ENCODE measurements at places on chromosomes 1 and 21. TPM values are rescaled to one million over a fixed set of nuclear protein-coding genes. Genes with fewer than 3 reads are reported as not detected.

Gene PDZK1
- 1.6 TPM for polyA plus RNA-seq

Gene FMO2
- 0.05 TPM for polyA plus RNA-seq

Gene APOBEC4
- not detected for polyA plus RNA-seq

Gene TEKT2
- polyA plus RNA-seq = 0.14 TPM

Gene REN
- polyA plus RNA-seq = 1.2 TPM

Gene PTGER3
- not detected for polyA plus RNA-seq

DNA sequence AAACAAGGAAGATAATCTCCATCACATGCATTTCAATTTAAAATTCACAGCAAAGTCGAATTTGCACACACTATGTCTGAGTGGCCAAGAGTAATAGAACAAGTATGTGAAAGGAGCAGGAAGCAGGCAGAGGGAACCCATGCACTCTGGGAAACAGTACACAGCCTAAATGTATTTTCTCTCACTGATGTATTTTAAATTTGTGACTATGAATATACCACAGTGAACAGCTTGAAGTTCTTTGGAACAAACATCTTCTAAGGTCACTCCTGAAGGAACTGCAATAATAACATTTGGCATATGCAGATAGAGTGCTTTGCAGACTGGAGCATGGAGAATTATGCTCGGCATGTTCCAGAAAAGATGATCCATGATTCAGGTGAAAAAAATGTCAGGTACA lies 223.1 kb upstream of the PKN2 start:
- no peaks in the 10 kb centered on the region for H3K36me3 ChIP-seq
- no peak overlapping the region for H3K4me3 ChIP-seq
- H3K27me3 ChIP-seq = no peaks in the 10 kb centered on the region
- H3K4me1 ChIP-seq = no peaks in the 10 kb centered on the region
- H3K27ac ChIP-seq = no peak overlapping the region

GRCh38 chr21:16865632-16866031 lies 647.2 kb upstream of the CXADR start:
- H3K4me1 ChIP-seq = no peaks in the 10 kb centered on the region
- no peak overlapping the region for H3K4me3 ChIP-seq
- no peaks in the 10 kb centered on the region for H3K36me3 ChIP-seq
- DNase-seq = peak; percentile 1
- H3K27ac ChIP-seq = no peak overlapping the region

DNA sequence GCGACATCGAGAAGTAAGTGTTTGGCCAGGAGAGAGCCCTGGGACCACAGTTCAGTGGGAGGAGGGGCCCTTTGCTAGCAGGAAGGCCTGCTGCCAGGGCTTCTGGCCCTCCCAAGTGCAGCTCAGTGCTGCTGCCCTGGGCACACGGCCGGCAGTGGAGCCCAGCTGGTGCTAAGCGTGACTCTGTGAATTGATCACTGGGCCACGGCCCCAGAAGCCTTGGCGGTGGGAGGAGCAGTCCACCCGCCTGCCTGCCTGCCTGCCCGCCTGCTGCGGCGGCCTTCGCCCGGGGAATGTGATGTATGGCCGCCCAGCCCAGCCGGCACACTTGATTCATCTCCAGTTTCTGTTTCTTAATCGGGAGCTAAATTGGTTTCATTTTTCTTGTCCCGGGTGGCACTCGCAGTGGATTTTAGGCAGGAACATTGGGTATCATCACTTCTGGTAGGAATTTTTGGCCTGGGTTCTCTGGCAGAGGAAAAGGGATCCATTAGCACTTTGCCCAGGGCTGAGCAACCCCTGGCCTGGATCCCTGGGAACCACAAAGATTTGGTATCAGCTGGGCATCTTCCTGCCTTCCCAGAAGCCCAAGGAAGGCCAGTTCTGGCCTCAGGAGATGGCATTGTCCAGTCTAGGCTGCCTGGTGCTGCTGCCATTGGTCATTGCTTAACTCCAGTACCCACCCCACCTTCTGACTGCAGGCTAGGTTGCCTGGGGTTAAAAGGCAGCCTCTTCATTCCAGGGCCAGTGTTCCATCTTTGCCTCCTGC lies 28.6 kb downstream of the TMEM53 start:
- no peaks in the 10 kb centered on the region for H3K27me3 ChIP-seq
- H3K4me1 ChIP-seq = peaks cover 19% of the 10 kb centered on the region
- DNase-seq = peak; percentile 73

GRCh38 chr1:201181726-201182125 lies 8.9 kb upstream of the IGFN1 start:
- no peak overlapping the region for H3K27ac ChIP-seq
- peaks cover 15% of the 10 kb centered on the region for H3K27me3 ChIP-seq
- no peak overlapping the region for H3K4me3 ChIP-seq
- H3K4me1 ChIP-seq = peaks cover 5% of the 10 kb centered on the region
- no peak for DNase-seq

Measured in IMR-90 (cell line).